Frontal cortex (tissue), 4 donors: ENCODE measurements at places on chromosomes 2 and 18. TPM values are rescaled to one million over a fixed set of nuclear protein-coding genes. Genes with fewer than 3 reads are reported as not detected.

DNA sequence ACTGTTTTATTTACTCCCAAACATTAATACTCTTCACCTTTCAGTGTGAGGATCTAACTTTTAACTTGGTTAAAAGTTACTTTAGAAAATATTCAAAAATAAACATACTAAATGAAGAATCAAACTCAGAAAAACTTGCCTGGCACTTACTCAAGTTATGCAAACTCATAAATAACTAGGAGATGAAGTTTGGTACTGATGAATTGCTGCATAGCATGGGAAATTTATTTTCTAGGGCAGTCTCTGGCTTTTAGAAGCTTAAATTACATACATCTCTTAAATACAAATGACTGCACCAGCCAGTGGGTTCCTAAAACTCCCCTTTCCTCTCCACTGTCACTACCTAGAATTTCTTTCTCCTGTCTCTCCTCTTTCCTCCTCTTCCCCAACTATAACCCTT, 46.7 kb upstream of the CREB1 start:
- no peak for DNase-seq

GRCh38 chr2:39787950-39788349, 8.9 kb upstream of the THUMPD2 start:
- no peak for DNase-seq

GRCh38 chr2:101473911-101474701, 806 bp downstream of the RFX8 start:
- peak; percentile 69 for DNase-seq

- no peak for DNase-seq
These were observed 8.9 kb downstream of the ANKAR start for GRCh38 chr2:189683348-189683747.

GRCh38 chr2:95026471-95027368, 1.2 kb downstream of the MAL start:
- DNase-seq, result peak; percentile 48

DNA sequence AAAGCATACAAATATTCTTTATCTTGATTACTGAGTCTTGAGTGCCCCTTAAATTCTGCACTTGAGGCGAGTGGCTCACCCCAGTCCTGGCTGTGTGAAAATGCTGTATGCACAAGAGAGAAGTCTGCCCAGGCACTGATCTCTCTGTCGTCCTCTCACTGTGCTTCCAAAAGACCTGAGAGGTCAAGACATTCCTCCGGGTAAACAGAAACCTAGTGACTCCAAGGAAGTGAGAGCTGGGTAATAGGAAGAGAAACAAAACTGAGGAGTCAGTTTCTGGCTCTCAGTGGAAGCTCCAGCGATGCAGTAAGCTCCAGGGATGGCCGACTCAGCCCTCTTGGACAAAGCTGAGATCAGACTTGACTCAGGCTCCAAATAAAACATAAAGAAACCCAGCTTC, 70.9 kb downstream of the AAK1 start:
- no peak for DNase-seq

- peak; percentile 85 for DNase-seq
These were observed 697 bp downstream of the KCMF1 start for GRCh38 chr2:84971510-84972206.

GRCh38 chr18:43372773-43373172, 95.5 kb upstream of the SYT4 start:
- DNase-seq, result no peak

DNA sequence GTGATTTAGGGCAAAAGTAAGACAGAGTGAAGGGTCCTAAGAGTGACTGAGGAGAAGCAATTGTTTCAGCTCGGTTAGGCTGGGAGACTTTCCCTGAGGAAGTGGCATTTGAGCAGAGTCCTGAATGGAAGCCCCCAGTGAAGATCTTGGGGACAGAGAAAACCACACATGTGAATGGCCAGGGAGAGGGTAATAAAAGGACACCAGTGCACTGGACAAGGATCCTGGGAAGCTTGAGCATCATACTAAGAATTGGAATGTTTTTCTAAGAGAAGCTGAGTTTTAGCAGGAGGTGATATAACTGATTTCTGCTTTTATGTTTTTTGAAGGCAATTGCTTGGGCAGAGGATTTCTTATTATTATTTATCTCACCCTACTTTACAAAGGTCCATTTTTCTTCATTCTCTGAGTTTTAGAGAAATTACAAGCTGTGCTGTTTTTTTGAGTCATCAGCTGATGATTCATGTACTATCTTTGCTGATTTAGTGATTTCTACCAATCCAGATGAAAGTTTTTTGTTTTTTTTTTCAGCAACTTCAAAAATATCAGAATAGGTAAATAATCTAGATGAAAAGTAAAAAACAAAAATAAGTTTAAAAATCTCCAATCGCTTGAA, 43.5 kb downstream of the MFSD6 start:
- DNase-seq, result no peak

- DNase-seq, result no peak
These were observed 110.5 kb upstream of the TACR1 start for GRCh38 chr2:75309596-75310463.

- DNase-seq, result no peak
These were observed 61.4 kb upstream of the ZBTB7C start for GRCh38 chr18:48470484-48471180.

GRCh38 chr18:59372975-59373374, 13.9 kb upstream of the LMAN1 start:
- no peak for DNase-seq

DNA sequence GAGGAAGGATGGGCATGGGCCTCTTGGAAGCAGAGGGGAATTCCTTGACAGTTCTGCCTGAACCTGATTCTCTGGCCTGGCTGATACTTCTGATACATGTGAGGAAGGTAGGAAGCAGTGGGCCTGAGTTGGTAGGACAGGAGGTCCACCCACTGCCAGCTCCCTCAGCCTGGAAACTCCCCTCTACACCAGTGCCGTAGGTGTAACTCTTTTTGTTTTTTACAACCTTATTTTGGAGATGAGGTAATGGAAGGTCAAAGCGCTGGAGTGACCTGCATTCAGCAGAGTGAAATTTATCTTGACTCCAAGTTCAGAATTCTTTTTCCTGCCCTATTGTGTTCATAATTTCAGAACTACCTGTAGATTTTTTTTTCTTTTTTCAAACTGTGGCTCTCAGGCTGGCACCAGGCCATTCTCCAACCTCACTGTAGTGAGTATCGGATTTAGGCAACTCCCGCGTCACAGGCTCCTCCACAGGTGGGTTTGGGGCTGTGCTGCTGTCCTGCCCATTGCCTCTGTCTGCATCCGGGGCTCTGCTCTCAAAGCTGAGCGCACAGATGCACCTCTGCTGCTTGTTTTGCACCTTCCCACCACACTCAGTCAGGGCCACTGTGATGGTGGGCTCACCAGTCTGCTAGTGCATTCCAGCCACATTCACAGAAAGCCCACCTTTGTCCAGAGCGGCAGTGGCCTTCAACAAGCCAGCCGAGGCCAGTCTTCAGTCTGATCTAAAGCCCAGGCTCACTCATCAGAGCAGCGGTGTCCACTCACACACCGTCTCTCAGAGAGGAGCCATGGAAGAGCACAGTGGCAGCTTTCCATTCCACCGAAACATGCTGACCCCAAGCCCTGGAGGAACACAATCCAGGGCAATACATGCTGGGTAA, 87.2 kb downstream of the UXS1 start:
- DNase-seq, result no peak

DNA sequence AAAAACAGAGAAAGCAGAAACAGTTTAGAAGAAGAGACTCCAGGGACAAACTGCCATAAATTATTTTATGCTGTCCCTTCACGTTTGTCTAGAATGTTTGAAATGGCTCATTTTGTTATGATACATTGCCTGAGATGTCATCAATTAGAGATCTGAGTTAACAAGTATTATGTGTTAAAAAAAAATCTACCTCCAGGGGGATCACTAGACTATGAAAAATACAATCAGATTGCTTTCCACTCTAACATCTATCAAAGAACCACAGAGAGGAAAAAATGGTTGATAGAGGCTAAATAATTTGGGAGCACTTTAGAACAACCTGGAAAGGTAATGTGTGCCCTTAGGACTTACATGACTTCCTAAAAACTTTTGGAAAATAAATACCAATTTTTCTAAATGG, 103.8 kb upstream of the CCDC150 start:
- no peak for DNase-seq

DNA sequence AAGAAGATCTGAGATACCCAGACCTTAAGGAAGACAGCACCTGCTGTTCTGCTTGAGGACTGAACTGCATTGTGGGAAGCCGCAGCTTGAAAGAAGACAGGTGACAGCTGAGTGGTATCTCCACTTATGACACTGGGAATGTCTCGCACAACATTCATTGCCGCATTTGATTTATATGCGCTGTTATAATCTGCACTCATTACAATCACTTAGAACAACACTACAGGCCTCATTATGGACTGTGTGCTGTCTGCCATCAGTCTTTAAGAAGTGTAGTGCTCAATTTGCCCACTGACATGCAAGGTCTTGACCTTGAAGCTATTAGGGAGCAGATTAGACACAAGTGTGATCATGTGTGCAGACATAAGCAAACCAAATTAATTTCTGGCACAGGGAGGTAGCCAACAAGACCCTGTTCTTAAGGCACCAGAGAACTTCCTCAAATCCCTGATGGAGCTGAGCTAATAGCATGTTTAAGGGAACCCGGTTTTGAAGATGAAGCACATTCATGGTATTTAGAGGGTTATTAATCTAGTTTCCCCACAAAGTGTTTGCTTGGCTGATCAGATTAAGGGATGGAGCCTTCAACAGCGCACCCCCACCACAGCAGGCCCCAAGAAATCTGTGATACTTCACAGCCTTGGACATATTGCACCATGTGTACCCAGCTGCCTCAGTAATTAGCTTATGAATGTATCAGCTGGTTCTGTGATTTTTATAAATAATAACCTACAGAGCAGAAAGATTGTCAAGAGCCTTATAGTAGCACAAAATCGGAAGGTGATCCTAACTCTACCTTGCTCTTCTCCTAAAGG, 146.8 kb downstream of the SATB2 start:
- DNase-seq, result no peak

GRCh38 chr2:16259010-16259409, 318.7 kb downstream of the MYCN start:
- DNase-seq, result no peak

- no peak for DNase-seq
These were observed 75.6 kb downstream of the ZBTB7C start for GRCh38 chr18:48333563-48333962.

DNA sequence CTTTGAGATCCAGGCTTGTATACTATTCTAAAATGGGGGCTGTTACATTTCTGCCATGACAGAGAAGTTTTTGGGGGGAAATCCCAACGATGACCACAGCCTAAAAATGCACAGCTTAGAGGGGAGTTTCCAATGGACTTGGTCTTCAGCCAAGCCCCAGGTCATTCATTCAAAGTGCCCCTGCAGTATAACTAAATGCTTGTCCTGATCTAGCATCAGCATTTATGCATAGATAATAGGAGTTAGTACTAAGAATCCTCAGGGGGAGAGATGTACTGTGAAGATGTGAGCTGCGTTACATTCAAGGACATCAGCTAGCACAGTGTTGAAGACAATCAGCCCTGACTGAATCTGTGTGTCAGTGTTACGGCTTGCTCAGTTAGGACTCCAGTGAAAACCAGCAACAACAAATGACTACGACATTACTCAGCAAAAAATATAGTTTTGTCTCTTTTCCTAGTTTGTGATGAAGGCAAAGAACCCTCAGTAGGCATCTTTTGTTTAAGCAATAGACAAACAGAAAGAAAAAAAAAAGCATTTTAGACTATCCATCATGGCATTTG, 160.9 kb downstream of the ZEB2 start:
- no peak for DNase-seq

DNA sequence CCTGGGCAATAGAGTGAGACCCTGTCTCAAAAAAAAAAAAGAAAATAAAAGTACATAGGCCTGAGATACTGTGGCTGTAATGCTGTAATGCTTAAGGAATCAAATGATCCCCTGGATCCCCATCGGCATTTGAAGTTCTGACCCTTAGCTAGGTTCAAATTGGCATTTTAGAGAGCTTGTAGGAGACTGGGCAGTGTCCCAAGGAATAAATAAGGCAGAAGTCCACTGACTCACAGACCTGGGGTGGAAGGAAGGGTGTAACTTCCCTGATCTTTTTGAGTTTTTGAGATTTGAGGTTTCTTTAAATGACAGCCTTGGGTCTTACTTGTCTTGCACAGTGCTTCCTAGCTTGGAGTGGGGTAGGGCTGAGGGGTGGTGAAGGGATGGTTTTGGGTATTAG, 553.7 kb downstream of the SLC4A3 start:
- no peak for DNase-seq

- DNase-seq, result no peak
These were observed 471.9 kb upstream of the UBE2E3 start for GRCh38 chr2:180508458-180508857.

- DNase-seq, result no peak
These were observed 354.3 kb downstream of the IRS1 start for GRCh38 chr2:226445216-226445861.

GRCh38 chr2:21820271-21820670, 696.5 kb downstream of the TDRD15 start:
- no peak for DNase-seq

DNA sequence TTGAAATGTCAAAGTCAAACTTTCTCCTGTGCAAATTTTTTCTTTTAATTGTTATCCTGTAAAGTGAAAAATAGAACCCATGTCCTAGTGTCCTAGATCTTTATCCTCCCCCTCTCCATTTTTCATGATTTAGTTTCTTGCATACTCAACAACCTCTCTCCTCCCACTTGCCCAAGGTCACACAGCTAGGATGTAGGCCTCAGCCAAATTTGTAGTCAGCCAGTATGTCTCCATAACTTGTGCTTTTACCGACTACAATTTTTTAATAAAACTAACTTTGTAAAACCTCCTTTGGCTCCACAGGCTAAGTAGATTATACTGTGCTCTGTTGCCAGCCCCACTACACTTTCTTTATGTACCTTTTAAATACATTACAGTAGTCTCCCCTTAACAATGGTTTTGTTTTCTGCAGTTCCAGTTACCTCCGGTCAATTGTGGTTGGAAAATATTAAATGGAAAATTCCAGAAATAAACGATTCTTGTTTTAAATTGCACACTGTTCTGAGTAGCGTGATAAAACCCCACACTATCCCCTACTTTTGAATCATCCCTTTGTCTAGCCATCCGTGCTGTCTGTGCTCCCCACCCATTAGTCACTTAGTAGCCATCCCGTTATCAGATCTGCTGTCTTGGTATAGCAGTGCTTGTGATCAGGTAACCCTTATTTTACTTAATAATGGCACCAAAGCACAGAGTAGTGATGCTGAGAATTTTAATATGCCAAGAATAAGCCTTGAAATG, 22.8 kb downstream of the GULP1 start:
- no peak for DNase-seq

GRCh38 chr2:46982351-46983064, 66.9 kb upstream of the MCFD2 start:
- DNase-seq, result no peak

- DNase-seq, result no peak
These were observed 1.3 kb upstream of the EIF2AK3 start for GRCh38 chr2:88628571-88628939.

TUBB8B gene
- not detected for total RNA-seq

CNTNAP5 gene
- 30.6 TPM for total RNA-seq

GPR155 gene
- 14.7 TPM for total RNA-seq

SIX2 gene
- total RNA-seq, result 0.41 TPM

CCDC141 gene
- 1.2 TPM for total RNA-seq

POTEJ gene
- not detected for total RNA-seq
